ENCODE measurements at places on chromosomes 2 and 18. TPM values are rescaled to one million over a fixed set of nuclear protein-coding genes. Genes with fewer than 3 reads are reported as not detected.

DNA sequence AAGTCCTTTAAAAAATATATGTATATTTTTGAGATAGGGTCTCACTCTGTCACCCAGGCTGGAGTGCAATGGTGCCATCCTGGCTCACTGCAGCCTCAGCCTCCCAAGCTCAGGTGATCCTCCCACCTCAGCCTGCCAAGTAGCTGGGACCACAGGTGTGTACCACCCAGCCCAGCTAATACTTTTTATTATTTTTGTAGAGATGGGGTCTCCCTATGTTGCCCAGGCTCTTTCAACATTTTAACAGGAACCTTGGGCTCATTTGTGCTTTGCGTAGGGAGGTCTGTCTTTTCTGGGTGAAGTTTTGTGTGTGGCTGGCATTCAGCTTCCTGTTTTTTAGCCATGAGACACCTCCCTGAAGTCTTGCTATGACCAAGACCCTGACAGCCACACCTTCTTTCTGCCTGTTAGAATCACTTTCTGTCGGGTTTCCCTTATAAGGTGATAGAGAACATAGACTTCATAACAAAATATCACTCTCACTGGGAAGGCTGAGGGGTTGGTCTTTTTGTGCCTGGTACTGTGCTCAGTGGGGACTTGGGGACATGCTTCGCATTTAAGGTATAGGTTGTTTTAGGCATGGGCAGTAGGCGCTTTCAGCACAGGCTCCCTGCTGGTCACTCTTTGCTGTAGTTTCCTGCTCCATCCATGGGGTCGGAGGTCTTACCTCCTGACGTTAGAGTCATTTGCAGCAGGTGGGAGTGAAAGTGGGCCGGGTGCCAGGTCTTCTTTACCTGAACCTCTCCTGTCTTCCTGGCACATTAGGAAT is 3.4 kb downstream of the RAB31 start:
- peaks cover 69% of the 10 kb centered on the region for H3K27me3 ChIP-seq
- H3K27ac ChIP-seq: no peak overlapping the region
- H3K36me3 ChIP-seq: no peaks in the 10 kb centered on the region
- H3K4me3 ChIP-seq: no peak overlapping the region
- no peak for DNase-seq

GRCh38 chr2:12809526-12809925 is 92.8 kb downstream of the TRIB2 start:
- no peak overlapping the region for H3K4me3 ChIP-seq
- no peaks in the 10 kb centered on the region for H3K4me1 ChIP-seq
- no peak for DNase-seq

DNA sequence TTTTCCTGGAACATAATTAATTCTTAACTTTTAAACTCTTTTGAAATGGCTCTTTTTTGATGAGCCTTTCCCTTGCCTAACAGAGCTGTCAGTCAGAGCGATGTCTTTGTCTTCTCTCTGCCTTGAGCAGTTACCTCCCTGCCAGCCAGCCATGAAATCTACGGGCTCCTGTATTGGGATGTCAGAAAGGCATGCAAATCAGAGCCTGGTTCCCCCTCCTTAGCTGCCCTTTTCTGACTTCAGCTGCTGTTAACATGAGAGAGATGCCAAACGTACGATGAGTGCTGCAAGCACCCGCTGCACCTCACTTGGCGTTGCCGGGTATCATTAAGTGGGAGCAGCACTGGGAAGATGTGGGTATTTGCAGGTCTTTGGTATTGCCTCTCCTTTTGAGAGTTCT is 131.4 kb upstream of the BOD1L2 start:
- no peak overlapping the region for H3K4me3 ChIP-seq
- no peak for DNase-seq
- H3K36me3 ChIP-seq: no peaks in the 10 kb centered on the region
- H3K4me1 ChIP-seq: peaks cover 16% of the 10 kb centered on the region
- no peaks in the 10 kb centered on the region for H3K27me3 ChIP-seq
- H3K27ac ChIP-seq: no peak overlapping the region

Gene ZNF892
- 4.7 TPM for total RNA-seq

Data from activated CD4-positive, alpha-beta T cell treated with anti-CD3 and anti-CD28 coated beads, Interleukin-2, amount 10 ng/mL, durations not matched to agents 24 days and 14 days (primary cell).